Glutamatergic neuron (in vitro differentiated cells): ENCODE measurements at places on chromosomes 6 and 20. TPM values are rescaled to one million over a fixed set of nuclear protein-coding genes. Genes with fewer than 3 reads are reported as not detected.

- H3K4me1 ChIP-seq, result no peaks in the 10 kb centered on the region
- no peak for DNase-seq
- H3K4me3 ChIP-seq, result no peak overlapping the region
- H3K27me3 ChIP-seq, result no peaks in the 10 kb centered on the region
Measured at GRCh38 chr20:41837669-41838224, 219.6 kb upstream of the CHD6 start.

GRCh38 chr20:10922506-10922905, 248.7 kb upstream of the JAG1 start:
- H3K27me3 ChIP-seq, result peaks cover 5% of the 10 kb centered on the region
- H3K27ac ChIP-seq, result no peak overlapping the region
- H3K4me1 ChIP-seq, result peaks cover 4% of the 10 kb centered on the region
- DNase-seq, result no peak
- no peak overlapping the region for H3K4me3 ChIP-seq
- H3K36me3 ChIP-seq, result peaks cover 1% of the 10 kb centered on the region

The PAQR8 gene
- 2.7 TPM for total RNA-seq

DNA sequence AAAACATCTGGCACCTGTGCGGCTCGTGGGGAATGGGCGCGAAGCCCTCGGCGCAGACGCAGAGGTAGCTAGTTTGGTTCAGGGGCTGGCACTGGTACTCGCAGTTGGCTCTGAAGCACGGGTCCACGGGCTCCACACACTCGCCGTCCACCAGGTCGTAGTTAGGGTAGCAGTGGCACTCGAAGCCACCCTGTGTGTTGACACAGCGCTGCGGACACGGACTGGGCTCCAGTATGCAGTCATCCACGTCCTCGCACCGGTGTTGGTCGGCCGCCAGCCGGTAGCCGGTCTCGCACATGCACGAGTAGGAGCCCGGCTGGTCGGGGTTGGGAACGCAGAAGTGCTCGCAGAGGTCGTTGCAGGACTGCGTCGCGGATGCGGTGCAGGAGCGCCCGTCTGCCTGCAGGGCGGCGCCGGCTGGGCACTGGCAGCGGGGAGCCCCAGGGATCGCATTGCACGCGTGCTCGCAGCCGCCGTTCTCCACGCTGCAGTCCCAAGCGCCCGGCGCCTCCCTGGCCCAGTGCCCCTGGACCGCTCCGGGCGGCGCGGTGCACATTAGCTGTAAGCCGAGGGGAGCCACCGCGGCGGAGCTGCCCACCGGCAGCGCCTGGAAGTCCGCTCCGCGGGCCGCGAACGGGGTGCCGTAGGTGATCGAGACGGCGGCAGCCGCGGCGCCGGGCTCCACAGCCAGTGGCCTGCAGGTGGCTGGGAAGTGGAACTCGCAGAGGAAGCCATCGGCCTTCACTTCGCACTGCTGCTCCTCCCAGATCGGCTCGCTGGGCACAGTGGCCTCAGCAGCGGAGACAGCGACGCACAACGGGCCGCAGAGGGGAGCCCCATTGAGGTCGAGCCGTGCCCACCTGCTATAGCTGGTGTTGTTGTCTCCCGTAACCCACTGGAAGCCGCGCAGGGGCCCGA, 930 bp downstream of the THBD start:
- no peaks in the 10 kb centered on the region for H3K4me1 ChIP-seq
- H3K27ac ChIP-seq, result no peak overlapping the region
- peaks cover 5% of the 10 kb centered on the region for H3K36me3 ChIP-seq
- peak overlapping the region; percentile 65 for H3K4me3 ChIP-seq

GRCh38 chr6:150146436-150146835, 3.6 kb downstream of the PPP1R14C start:
- H3K4me3 ChIP-seq, result no peak overlapping the region
- H3K27ac ChIP-seq, result no peak overlapping the region
- peaks cover 16% of the 10 kb centered on the region for H3K27me3 ChIP-seq
- H3K4me1 ChIP-seq, result peaks cover 11% of the 10 kb centered on the region
- no peaks in the 10 kb centered on the region for H3K36me3 ChIP-seq

DNA sequence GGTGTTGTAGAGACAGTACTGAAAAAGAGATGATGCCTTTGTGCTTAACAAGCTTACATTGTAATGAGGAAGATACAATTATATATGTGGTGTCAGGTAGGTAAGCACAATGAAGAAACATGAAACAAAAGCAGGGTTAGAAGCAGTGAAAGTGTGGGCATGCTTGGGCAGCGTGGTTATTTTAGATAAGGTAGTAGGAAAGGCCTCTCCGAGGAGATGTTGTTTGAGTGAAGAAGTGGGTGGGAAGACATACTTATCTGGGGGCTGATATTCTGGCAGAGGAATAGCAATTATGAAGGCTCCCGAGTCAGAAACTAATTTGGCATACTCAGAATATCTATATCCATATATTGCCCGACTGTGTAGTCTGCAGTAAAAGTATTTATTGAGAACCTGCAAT, 4.7 kb downstream of the CDKAL1 start:
- peaks cover 4% of the 10 kb centered on the region for H3K4me1 ChIP-seq
- H3K27me3 ChIP-seq, result peaks cover 3% of the 10 kb centered on the region
- H3K27ac ChIP-seq, result no peak overlapping the region
- no peak for DNase-seq
